ENCODE measurements at places on chromosomes 12 and 14.
A peak's percentile ranks its signal among the peaks of the same experiment; 100 is the strongest.

DNA sequence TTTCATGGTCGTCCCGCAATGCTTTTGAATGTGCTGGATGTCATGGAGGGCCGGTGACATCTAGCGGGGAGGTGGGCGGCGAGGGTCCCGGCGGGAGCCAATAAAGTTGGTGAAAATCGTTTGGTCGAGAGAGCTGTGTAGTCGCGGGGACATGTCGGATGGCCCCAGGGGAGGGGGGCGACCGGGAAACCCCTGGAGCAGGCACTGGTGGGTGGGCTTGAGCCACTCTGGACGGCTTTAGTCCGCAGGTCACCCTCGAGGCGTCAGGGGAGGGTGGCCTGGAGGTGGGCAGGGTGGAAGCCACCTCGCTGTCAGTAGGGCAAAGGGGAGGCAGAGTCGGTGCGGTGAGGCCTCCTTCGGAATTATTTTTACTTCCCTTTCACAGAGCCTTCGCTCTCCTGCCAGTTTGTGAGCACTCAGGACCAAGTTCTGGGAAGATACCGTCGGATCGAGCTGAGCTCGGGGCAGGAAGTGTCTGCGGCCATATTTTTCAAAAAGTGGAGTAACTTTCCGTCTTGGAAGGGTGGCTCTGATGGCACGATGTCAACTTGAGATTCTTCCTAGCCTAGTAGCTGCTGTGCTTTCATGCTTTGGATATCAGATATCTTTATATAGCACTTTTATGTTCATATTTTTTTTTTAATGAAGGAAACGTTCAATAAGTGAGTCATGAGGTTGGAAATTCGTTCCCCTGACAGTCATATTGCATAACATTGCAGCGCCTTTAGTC, 28.2 kb downstream of the WBP11 start:
- peak; percentile 76 for DNase-seq

DNA sequence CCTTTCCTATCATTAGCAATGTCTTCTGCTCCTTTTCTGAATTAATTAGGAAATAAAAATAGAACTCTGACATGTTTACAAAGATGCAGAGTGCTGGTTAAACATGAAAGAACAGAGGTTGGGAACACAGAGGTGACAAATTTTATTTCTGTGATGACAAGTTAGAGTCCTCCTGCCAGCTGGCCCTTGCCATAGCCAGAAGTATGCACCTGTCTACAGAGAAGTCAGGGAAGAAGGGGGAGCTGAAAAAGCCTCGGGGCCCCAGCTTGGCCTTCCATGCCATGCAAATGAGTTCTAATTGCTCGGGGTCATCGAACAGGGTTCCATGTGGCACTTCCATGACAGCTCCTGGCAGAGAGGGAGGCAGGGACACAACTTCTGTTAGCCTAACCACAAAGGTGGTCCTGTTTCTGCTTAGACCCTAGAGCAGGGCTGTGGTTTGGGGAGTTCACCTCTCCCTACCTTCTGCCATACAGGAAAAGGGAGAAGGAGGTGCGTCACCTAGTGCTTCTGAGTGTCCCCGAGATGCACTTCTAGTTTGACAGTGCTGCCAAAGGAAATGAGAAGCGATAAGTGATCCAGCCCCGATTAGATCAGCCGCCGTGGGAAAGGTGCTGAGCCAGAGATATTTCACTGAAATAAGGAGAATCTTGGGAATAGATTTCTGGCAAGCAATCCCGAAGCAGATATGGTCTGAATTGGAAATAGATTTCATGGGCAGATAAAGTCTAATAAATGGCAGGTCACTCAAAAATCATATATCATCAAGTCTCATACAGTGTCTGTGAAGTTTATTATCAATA, 155.8 kb upstream of the FOXN3 start:
- no peak for DNase-seq

GRCh38 chr12:2364631-2365051, 311.9 kb downstream of the CACNA1C start:
- DNase-seq = no peak

- DNase-seq = no peak
Observed at GRCh38 chr12:106342397-106343213, 14.9 kb upstream of the POLR3B start.

GRCh38 chr14:82855912-82856391, 1322.3 kb upstream of the SEL1L start:
- no peak for DNase-seq

DNA sequence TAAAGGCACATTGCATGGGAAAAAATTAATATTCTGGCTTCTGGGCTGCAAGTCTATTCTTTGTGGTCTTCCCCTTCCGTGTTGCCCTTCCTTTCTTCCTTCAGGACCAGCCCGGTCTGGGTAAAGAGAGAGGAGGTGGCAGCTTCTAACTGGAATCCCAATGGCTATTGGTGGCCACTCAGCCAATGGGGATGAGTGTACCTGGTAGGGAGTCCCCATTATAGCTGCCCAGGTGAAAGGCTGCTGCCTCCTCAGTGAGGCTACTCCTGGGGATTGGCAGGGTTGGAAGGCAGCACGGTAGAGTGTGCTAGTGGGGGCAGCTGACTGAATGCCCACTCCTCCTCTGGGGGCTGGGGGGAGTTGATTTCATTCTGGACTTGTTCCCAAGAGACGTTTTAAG, 112.6 kb downstream of the RBM19 start:
- DNase-seq = no peak

DNA sequence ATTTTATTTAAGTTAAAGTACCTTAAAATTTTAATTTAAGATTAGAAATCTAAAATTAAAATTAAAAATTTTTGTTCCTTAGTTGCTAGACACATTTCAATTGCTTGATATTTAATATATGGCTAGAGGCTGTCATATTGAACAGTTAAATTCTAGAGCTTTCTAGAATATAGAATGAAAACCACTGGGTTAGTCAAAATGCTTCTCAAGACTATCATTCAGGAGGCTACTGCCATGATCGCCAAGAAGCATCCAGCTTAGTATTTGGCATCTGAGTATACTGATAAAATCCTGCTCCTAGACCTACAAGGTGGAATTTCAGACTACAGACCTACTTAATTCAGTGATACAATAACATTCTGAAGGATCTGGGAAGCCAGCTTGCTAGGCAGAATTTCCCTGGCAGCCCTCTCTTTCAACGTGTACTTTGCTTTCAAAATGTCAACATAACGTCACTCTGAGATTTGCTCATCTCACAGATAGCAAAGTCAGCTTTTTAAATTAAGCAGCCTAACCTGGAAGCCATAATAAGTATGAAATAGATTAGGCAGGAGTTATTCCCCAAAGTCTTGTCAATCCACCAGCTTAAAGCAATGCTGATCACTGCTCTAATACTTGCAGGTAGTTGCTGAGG, 525.8 kb downstream of the FSCB start:
- DNase-seq = no peak

DNA sequence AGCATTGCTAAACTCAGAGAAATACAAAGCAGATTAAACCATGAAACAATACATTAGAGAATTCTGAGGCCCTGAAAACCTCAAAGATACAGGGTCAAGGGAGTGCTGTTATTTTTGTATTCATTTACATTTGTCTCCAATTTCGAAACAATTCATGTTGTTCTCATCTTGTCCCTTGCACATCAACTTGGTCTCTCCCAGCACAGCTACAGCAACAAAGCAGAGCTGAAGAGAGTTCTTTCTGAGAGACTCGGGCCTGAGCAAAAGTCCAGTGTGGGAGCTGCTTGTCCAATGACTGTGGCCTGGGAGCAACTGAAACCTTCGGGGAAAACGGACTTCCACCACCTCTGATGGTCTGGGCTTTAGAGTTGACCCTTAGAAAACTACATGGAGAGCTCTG, 79.4 kb upstream of the CDKN3 start:
- DNase-seq = no peak

DNA sequence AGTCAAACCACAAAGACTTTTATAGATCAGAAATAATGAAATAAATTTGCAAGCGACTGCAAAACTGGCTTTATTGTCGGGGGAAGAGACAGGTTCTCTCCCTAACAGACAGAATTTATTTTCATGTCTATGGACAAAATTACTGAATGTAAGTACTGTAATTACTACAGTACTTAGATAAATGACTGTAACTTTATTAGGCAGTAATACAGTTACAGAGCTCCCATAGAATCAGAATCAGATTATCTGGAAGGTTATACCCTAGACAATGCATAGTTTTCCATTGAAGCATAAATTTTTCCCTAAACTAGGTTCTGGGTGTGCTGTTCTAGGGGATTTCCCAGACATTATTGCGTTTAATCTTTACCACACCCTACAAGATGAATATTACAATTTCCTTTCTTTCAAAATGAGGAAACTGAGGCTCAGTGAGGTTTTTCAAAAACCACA, 114.2 kb downstream of the C12orf75 start:
- DNase-seq = no peak

- peak; percentile 83 for DNase-seq
Observed at GRCh38 chr14:59870277-59871165, at the start of gene RTN1. Gene RTN1 (minus strand): TSS chr14:59870776. CDS start chr14:59870630, 146 bp downstream.

- no peak for DNase-seq
Observed at GRCh38 chr14:75232597-75232996, 46.0 kb upstream of the FOS start.

DNA sequence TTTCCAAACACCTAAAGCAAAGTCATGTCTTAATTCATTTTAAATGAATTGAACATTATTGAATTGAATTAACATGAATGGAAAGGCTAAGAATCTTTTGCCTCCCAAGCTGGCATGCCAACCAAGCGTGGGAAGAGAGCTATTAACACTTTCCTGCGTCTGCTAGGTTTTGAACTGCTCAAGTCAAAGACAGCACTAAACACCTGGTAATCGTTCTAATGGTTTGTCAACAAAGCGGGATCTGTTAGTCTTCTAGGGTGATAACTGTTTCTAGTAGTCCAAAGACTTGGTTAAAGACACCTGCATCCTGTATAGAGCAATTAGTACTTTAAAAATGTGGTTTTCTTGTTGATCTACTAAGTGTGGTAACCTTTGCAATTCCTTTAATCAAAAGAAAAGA, 164.2 kb upstream of the HMGA2 start:
- DNase-seq = no peak

DNA sequence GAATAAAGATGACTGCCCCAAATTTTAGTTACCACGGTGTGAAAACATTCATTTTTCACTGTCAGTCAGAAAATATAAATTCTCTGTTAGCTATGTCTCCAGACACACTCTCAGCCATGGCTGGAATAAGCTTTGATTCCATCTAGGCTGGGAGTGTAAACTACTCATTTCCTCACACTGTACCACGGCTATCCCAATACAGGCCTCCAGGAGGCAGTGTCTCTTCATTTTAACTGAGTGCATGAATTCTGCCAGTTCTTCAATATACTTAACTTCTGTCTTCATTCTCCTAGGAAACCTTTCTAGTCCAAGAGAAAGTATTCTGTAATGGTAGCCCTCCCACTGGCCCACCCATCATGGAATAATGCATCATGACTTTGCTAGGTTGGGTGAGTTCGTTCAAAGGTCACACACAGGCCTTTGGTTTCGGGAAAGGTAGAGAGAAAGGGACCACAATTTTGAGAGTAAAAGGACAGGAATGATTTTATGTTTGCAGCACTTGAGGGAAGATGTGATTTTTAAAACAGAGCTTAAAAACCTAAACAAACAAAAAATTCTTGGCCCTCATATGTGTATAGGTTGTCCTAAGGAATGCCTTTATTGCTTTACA, 381.1 kb downstream of the SEC23A start:
- peak; percentile 64 for DNase-seq

- peak; percentile 38 for DNase-seq
Observed at GRCh38 chr14:101128478-101129321, 225.2 kb upstream of the RTL1 start.

- DNase-seq = peak; percentile 87
Observed at GRCh38 chr12:128387811-128388422, 120.9 kb downstream of the TMEM132C start.

Measured in ecto neural progenitor cell (in vitro differentiated cells).